ENCODE measurements at places on chromosomes 2 and 18.

DNA sequence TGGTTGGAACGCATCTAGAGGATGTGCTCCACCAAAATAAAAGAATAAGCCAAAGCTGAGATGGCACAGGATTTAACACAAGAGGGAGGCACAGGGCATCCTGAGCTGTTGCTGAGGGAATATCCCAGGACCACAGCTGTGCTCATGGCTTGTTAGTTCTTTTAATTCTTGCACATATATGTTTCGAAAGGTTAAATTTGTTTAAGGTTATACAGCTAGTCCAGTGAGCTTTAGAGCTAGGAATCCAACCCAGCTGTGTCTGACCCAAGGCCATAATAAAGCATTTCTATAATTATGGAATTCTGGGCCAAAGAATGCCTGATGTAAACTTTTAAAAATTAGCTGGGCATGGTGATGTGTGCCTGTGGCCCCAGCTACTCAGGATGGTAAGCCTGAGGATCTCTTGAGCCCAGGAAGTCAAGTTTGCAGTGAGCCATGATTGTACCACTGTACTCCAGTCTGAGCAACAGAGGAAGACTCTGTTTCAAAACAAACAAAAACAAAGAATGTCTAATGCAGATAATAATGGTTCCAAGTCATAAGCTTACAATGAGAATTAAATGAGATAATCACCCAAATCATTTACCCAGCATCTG lies 66.4 kb upstream of the CCBE1 start:
- DNase-seq: no peak

DNA sequence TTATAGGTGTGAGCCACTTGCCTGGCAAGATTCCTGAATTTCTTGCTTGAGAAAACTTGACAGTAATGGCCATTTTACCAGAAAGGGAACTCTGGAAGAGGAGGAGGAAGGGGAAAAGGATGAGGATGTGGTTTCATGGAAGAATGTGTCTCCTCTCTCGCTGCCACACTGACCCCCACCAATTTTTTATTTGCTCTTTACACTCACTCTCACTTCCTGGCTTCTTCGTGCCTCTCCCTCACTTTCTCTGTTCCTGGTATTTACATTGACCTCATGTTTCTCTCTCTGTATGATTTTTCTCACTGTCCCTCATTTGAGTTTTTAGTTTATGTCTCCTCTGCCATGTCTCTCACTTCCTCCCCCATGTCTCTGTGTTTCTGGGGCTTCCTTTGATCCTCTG lies 134.5 kb upstream of the CAB39 start:
- no peak for DNase-seq

DNA sequence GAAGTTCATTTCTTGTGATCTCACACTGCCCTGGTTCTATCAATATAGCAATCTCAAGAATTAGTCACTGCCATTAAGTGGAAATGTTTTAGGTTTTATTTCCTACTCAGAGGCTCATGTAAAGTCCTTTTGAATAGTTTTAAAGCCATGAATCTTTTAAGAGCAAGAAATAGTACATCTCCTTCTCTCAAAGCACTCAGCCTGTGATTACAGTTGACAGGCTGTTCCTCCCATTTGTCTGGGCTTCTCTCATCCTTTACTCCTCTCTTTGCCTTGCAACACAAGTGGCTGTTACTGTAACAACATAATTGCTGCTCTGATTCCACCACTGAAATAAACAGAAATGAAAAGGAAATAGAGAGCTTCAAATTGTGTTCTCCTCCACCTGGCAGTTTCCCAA lies 18.4 kb downstream of the GRP start:
- DNase-seq: no peak

GRCh38 chr2:235594041-235594440 lies 100.2 kb downstream of the AGAP1 start:
- DNase-seq: no peak

DNA sequence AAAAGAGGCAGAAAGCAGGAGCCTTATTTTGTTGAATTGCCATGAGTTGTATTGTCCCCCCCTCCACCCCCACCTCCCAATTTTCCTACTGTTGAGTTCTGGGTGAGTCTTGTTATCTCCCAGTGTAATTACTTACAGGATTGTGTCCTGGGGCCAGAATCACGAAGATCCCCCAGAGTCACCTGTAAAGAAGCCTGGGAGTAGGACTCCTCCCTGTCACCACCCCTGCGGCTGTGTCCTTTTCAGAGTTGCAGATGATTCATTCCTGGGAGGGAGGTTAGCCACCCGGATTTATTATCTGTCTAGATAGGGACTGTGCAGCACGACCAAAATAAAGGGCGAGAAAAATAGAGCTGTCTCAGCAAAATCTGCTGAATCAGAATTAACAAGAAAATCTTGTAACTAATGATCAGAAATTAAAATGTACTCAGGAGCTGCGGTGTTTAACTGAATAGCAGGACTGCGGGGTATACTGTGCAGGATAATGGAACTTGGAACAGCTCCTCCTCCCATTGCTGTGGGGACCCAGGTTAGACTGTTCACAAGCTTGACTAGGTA lies 81.7 kb upstream of the CAPN13 start:
- no peak for DNase-seq

DNA sequence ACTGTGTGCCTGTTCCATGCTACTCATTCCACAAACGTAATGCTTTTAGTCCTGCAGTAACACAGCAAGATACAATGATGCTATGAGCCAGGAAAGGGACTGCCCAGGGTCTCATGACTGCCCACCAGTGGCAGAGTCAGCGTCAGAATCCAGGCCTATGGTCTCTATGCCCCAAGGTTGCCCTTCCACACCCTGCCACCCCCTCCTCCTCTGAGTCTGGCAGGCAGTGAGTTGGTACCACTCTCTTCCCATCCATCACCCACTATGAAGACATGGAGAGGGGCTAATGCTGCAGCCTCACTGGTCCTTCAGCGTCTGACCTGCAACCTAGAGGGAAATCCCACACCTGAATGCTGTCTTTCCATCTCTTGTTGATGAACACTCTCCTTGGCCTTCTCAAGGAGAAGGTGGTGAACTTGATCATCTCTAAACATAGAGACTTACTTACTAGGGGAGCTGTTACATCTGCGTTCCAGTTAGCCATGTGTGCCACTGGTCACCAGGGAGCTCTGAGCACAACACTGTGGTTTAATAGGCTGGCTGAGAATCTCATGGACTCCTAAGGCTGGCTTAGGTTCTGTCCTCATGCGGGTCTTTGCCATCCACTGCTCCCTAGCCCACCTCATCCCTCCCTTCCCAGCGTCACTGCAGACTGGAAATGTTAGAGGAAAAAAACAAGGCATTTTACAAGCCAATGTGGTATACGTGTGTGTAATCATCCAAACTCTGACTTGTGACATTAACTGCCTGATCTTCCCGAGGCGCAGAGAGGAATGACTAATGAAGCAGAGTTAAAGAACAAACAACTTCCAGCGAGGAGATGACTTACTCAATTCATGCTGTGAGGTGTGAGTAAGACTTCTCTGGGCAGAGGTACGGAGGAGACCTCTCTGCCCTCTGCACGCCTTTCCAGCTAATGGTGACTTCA lies 28.8 kb downstream of the STEAP3 start:
- no peak for DNase-seq

DNA sequence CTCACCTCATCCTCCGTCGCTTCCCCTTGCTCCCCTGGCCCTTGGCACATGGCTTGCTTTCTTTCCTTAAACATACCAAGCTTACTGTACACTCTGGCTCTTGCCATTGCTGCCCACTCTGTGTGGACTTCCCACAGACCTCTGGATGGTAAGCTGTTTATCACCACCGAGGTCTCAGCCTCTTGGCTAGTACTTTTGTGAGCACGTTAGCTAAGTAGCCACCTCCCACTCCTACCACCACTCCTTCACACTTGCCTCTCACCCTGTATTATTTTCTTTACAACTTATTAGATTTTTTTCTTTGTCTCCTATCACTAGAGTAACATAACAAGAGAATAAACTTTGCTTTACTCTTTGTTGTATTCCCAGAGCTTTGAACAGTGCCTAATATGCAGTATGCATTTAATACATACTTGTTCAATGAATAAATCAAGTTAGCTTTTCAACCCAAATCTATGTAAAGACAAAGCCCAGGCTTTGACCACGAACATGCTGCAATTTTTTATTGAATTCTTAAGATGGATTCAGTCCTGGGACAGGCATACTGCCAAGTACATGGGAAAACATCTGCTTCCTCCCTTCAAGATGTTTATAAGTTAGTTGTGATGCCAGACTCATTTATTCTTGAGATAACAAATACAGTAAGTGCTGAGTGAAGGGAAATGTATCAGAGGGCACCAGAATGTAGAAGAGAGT lies 25.0 kb upstream of the MSGN1 start:
- DNase-seq: no peak

- DNase-seq: no peak
Observed at GRCh38 chr18:79424880-79425568, 29.3 kb downstream of the NFATC1 start.

- DNase-seq: no peak
Observed at GRCh38 chr2:23689891-23690290, 237.0 kb downstream of the ATAD2B start.

GRCh38 chr2:16031848-16032159 lies 91.5 kb downstream of the MYCN start:
- DNase-seq: no peak

DNA sequence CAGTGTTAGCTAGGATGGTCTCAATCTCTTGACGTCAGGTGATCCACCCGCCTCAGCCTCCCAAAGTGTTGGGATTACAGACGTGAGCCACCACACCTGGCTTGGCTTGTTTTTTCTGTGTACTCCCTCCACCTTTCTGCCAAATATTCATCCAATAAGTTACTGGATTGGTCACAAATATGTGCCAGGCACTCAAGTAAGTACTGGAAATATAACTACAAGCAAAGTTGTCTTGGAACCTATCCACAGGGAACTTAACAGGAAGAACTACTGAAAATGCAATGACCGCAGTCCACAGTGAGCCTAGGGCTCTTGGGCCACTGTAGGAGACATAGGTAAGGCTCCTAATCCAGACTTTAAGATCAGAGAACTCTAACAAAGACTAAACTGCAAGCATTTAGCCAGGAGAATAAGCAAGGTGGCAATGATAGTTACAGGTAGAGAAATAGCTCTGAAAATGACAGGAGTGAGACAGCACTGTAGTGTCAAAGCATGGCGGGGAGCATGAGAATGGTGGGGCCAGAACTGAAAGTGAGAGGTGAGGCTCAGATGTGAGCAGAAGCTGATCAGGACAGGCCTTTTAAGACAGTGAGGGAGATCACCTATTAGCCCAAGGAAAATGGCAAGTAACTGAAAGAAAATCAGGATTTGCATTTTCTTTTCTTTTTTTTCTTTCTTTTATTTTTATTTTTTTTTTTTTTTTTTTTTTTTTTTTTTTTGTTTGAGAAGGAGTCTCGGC lies 252.1 kb downstream of the RBM43 start:
- DNase-seq: no peak

DNA sequence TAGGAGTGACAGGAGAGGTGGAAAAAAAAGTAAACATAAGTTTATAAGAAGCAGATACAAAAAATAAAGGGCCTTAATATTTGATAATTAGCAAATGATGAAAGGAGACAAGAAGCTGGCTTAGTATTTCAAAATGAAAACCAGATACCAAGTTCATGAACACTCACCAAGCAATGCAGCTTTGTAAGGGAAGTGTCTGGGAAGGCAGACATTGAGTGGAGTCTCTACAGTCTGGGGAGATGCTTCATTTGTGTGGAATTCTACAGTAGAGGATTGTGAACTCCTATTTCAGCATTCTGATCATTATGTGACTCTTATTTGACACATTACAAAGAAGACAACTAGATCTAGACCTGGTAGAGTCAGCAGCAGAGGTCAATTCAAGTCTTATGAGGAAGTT lies 1072.7 kb downstream of the DSC3 start:
- no peak for DNase-seq

GRCh38 chr2:169014780-169015179 lies 16.3 kb downstream of the ABCB11 start:
- no peak for DNase-seq

DNA sequence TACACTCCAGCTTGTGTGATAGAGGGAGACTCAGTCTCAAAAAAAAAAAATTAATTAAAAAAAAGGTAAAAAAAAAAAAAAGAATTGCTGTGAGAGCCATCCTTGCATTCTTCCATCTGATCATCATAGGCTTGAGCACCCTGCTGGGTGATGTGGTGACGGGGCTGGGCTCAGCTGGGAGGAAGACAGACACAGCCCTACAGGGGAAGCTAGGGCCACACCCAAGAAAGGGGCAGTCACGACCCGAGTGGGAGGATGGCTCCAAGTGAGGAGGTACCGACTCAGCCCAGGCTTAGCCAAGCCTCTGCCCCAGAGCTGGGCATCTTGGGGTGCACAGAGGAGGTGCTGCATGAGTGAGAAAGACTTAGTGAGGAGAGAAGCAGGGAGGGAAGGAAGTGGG lies 165.5 kb downstream of the SH3RF3 start:
- no peak for DNase-seq

GRCh38 chr18:68611311-68611710 lies 103.6 kb downstream of the TMX3 start:
- DNase-seq: no peak

DNA sequence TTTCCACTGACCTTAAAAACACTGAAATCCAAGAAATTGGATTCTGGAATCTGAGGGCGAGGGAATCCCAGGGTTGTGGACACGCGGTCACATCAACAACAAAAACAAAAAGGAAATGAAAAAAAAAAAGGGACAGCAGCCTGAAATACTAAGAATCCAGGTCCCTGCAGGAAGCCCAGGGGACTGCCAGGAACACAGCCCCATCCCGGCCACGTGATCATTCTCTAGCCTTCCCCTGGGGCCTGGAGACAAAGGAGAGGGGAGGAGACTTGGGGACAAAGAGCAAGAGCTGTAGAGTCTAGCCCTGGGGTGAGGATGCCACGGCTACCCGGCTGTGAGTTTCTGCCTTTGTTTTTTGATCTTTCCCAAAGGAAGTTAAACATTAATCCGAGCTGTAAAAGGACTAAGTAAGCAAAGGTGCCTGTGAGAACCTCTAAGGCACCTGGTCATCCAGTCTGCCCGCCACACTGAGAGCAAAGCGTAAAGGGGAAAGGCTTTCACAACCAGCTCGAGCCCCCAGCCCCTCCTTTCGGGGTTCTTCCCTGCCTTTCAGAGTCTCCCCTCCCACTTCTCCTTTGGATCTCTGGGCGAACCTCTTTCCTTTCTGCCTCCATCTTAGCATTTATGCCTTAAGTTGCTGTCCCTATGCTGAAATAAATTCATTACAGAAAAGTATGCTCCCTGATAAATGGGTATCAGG lies 57.9 kb upstream of the MSH2 start:
- DNase-seq: no peak

DNA sequence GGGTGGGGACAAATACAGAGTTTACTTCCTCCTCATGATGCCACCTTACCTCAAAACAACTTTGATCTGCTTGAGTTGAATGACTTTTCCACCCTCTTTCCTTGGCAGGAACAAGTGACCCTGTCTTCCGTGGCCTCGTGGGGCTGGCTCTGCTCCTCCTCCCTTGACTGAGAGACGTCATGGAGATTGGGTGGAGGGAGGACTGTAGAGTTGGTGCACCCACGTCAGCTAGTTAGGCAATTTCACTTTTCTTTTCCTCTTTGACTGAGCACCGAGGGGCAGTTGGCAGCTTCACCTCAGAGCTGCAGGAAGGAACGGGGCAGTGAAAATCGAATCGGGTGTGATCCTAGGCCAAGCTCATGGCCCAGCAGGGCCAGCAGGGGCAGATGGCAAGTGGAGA lies at the start of gene SP140:
Gene SP140, plus strand, starts transcription at position 251 of the 400 bp plus-strand sequence. Its CDS starts 109 bp downstream, at position 360.
- peak; percentile 26 for DNase-seq

All from stimulated activated CD8-positive, alpha-beta memory T cell treated with anti-CD3 and anti-CD28 coated beads, Interleukin-7, amount 100 ng/mL, for 48 hours (primary cell).